ENCODE measurements at places on chromosomes 16 and 17.

DNA sequence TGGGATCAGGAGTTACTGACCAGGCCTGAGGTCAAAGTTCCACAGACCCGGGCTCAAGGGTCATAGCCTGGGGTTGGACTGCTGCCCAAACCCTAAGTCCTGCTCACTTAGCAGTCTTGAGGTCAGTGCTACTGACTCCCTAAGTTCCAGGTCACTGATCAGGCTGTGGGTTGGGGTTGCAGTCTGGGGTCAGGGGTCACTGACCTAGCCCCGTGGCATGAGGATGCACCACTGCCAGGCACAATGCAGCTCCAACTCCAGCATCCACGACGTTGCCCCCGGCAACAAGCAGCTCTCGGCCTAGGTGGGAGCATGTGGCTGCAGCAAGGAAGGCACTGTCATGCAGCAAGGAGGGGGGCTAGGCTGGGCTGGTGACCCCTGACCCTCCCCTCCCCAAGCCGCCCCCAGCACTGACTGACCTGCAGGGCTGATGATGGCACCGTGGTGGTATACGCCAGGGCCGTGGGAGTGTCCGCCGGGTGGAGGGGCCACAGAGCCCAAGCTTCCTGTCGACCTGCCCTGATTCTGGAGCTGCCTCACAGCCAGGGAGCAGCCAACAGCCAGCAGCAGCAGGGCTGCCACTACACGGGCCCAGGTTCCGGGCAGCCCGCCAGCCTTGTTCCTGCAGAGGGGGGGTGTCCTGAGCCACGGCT, 1.1 kb downstream of the GGT6 start:
- DNase-seq, result no peak

GRCh38 chr17:28413804-28414203, 7.8 kb upstream of the SLC46A1 start:
- DNase-seq, result no peak

DNA sequence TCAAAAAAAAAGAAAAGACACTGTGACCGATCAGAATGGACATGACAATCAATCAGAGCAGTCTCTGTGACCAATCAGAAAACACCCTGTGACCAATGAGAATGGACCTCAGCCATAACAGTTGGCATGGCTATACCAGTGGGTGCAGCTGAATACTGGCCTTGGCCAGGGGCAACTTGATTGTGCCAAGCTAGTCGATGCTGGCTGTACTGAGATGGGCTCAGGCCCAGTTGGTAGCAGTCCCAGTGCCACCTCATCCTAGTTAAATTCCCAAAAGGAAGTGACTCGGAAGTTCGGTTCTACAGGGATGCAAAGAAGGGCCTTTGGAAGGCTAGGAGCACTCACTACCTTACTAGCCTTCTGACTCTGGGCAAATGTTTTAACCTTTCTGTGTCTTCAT, 37.2 kb upstream of the BCO1 start:
- no peak for DNase-seq

DNA sequence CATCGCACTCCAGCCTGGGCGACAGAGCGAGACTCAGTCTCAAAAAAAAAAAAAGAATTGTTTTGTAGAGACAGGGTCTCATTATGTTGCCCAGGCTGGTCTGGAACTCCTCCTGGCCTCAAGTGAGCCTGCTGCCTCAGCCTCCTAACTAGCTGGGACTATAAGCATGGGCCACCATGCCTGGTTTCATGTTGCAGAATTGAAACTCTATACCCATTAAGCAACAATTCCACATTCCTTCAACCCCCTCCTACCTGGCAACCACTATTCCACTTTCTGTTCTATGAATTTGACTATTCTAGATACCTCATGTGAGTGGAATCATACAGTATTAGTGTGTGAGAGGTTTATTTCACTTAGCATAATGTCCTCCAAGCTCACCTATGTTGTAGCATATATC, 24.5 kb downstream of the RNF135 start:
- DNase-seq, result no peak

DNA sequence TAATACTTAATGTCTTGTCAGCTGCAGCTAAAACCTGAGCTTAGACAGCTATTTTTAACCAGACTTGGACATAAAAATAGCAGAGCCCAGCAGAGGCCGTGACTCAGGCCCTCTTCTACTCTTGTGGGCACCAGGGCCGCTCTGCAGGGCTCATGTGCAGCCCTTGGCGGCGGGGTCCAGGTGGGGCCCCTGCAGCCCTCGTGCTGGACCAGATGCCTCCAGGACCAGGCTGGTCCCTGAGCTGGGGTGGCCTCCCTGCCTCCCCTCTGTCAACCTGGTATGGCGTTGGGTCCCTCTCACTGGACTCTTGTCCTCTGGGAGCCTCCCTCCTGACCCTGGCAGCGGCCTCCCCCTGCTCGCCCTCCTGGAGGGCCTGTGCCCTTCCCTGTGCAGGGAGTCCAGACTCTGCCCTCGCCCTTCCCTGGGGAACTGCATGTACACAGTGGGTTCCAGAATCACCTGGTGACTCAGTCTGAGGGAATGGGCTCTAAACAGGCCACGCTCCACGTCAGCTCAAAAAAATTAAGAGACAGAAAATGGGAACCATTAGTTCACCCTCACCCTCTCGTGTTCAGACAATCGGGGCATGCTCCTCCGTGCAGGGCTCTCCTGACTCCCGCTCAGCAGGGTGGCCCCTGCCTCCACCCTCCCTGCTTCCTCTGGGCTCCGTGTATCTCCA, 9.7 kb downstream of the CDK5R1 start:
- no peak for DNase-seq

DNA sequence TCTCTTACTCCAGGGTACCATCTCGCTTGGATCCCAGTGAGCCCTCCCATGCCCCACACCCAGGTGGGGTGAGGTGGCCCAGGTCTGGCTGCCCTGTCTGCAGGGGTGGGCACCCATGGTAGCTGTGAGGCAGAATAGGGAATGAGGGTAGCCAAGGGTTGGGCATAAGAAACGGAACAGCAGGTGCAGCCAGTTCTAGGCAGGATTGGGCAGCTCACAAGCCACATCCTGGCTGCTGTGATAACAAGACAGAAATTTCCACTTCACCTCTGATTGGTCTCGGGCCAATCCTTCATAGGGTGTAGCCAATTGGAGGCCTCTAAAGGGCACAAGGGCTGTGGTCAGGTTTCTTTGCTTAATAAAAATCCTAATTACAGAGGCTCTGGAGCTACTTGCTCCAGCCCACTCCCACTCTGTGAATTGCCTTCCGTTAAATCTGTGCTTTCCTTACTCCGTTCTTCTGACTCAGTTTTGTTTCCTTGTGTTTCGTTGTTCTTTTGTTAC, 1.5 kb upstream of the ARHGDIG start:
- no peak for DNase-seq

DNA sequence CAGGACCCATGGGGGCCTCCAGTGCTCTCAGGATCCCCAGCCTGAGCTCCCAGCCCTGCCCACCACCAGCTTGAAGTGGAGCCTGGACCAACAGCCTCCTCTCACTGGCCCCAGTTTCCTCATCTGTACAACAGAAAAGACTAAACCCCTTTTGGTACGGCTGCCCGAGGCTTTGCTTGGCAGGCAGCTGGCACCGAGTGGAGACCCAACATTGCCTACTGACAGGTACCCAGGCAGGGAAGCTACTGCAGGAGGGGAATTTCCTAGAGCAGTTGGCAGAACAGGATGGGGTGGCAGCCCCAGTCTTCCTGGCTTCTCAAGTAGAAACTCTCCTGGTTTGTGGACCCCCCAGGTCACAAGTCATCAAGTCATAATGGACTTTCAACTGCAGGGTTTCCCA, 14.2 kb downstream of the SREBF1 start:
- no peak for DNase-seq

DNA sequence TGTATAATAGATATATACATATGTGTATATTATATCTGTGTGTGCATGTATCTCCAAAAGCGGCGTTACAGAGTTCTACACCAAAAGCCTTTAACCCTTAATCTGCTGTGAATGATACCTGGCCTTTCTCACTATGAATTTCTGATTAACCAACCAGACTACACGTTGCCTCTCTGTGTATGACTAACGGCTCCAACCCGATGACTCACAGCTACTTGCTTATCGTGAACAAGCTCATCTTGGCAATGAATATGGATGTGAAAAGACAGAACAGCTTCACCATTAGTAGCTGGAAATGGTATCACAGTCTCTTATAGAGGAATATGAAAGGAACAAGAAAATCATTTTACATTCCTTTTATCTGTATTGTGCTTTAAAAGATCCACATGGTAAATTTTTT, 23.8 kb upstream of the ARHGAP44 start:
- peak; percentile 63 for DNase-seq

GRCh38 chr16:75495076-75495674, at the start of gene CHST6:
Gene CHST6, minus strand, starts transcription at chr16:75495441. Its CDS starts 15,613 bp downstream, at chr16:75479828.
- no peak for DNase-seq

DNA sequence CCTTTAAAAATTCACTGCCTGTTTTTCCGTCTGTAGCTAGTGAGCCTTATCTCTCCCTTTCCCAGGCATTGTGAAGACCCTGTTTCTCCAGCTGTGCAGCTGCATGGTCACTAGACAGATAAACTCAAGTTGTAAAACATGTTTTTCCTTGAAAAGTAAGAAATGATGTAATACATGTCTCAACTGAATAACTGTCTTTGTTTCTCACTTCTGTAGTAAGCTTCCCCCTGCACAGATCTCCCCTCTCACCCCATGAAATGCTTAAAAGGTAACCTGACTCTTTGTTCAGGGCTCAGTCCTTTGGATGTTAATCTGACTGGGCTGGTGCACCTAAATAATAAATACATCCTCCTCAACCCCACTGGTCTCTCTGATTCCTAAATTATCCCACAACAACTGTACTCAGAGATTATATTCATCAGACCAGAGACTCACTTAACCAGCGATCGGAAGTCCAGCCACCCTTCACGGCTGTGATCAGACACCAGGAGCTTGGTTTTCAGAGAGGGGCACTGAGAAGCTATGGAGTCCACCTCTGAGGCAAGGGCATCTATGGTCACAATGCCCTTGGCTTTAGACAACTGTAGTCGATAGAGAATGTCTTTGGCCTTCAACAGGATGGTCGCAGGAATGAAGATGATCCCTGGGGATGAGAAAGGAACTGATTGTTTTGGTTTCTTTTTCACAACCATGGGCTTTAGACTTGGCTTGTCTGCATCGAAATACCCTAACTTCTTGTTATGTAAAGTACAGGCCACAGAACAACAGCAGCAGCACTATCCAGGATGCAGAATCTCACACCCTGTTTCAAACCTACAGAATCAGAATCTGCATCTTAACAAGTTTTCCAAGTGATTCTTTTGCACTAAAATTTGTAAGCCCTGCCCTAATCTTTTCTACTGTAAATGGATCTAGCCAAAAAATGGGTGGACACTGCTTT, 15.4 kb downstream of the ACSM1 start:
- DNase-seq, result no peak

DNA sequence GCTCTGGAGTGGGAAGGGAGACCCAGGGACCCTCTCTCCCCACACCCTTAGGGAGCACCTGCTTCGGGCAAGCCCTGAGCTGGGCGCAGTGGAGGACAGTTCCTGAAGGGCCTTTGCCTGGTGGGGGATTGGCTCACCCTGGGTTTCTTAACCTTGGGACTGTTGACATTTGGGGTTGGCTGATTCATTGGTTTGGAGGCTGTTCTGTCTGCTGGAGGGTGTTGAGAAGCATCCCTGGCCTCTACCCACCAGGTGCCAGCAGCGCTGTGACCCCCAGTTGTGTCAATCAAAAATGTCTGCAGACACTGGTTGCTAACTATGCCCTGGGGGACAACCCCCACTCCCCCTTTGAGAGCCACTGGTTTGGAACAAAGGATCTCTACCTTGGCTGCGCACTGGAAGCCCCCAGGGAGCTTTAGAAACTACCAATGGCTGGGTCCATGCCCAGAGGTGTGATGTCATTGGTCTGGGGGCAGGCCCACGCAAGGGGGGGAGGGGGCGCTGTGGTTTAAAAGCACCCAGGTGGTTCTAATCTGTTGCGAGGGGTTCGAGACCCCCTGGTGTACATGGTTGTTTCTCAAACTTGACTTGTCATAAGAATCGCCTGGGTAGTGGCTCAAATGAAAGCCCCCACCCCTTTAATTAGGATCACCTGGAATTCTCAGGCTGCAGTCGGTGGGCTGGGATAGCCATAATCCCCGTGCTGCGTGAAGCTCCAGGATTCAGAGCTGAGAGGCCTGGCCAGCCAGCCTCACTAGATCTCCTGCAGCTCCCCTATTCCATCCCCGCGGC, 151.9 kb upstream of the GSE1 start:
- peak; percentile 75 for DNase-seq

GRCh38 chr16:51797669-51798259, 646.7 kb upstream of the SALL1 start:
- DNase-seq, result no peak

GRCh38 chr17:81540676-81541027, 11.5 kb downstream of the FAAP100 start:
- DNase-seq, result no peak

GRCh38 chr17:48064638-48065037, 16.5 kb downstream of the NFE2L1 start:
- no peak for DNase-seq

- DNase-seq, result no peak
Measured at GRCh38 chr17:80449930-80450576, 26.4 kb downstream of the NPTX1 start.

- no peak for DNase-seq
Measured at GRCh38 chr17:76885894-76886290, 17.7 kb downstream of the MGAT5B start.

GRCh38 chr17:66115246-66115645, 76.7 kb downstream of the CEP112 start:
- no peak for DNase-seq

GRCh38 chr17:17445925-17446665, 30.7 kb upstream of the MED9 start:
- DNase-seq, result no peak

DNA sequence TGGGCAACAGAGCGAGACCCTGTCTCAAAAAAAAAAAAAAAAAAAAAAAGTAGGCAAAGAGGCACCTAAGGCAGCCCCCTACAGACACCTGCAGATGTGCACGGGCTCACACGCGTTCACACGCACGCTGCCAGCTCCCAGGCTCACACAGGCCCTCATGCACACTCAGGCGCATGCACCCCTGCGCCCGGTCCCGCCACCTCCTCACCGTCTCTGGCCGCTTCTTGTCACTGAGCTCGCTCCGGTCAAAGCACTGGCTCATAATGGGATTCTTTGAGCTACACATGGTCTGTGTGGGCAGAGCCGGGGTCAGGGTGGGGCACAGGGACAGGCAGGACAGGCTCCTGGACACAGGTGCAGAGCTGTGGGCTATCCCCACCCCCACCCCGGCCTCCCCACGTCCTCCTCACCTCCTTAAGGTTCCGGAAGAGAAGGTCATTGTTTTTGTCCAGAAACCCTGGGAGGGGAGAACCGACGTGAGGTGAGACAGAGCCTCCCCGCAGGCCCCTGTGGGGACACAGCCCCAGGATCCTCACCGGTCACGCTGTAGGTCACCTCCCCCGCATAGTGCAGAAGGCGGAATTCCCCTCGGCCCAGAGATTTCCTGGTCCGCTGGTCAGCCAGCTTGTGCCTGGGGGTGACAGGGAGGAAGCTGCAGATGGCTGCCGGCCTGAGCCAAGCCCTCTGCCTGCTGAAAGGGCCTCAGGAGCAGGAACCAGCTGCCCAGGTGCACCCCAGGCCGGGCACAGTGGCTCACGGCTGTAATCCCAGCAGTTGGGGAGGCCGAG, 17.9 kb downstream of the MYO1C start:
- DNase-seq, result no peak

DNA sequence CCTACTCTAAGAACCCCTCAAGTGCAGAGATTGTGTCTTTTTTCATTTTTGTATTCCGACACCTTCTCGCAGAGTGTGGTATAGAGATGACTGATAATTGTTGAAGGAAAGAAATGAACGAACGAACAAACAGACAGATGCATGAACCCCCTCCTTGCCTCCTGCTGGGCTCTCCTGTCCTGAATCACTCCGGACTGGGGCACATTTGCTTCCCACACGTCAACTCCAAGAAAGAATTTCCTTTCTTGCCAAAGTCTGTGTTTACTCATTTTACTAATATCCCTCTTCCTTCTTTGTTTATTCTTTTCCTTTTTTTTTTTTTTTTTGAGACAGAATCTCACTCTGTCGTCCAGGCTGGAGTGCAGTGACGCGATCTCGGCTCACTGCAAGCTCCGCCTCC, 37.5 kb upstream of the BHLHA9 start:
- no peak for DNase-seq

Measured in uterus (tissue), 4 donors.